ENCODE measurements at places on chromosomes 11 and 22. TPM values are rescaled to one million over a fixed set of nuclear protein-coding genes. Genes with fewer than 3 reads are reported as not detected.

The FAM180B gene
- total RNA-seq, result not detected

The ENTHD1 gene
- total RNA-seq, result not detected

The SAA4 gene
- not detected for total RNA-seq

The ZNHIT2 gene
- 27.1 TPM for total RNA-seq

The KDM4E gene
- not detected for total RNA-seq

The MMP11 gene
- total RNA-seq, result 3.0 TPM

The RASD2 gene
- 26.7 TPM for total RNA-seq

The NEU3 gene
- 29.0 TPM for total RNA-seq

The CRACR2B gene
- total RNA-seq, result 132 TPM

The SLC22A8 gene
- not detected for total RNA-seq

The PRAME gene
- 68.4 TPM for total RNA-seq

The ASCL2 gene
- total RNA-seq, result not detected

The KRTAP5-2 gene
- not detected for total RNA-seq

The RNF169 gene
- total RNA-seq, result 23.6 TPM

The APOL3 gene
- 3.2 TPM for total RNA-seq

The A4GALT gene
- 6.9 TPM for total RNA-seq

The TEX54 gene
- total RNA-seq, result not detected

The PLA2G3 gene
- total RNA-seq, result not detected

The FXYD6 gene
- 0.54 TPM for total RNA-seq

The SCGB1A1 gene
- 1.1 TPM for total RNA-seq

The RFPL1 gene
- not detected for total RNA-seq

The SPON1 gene
- total RNA-seq, result 0.10 TPM

The PGA5 gene
- total RNA-seq, result not detected

The CSNK2A3 gene
- 2.6 TPM for total RNA-seq

The CNTF gene
- total RNA-seq, result 3.0 TPM

The PLAAT4 gene
- total RNA-seq, result 15.2 TPM
